ENCODE measurements at places on chromosomes 4 and X.

- DNase-seq, result no peak
Observed at GRCh38 chrX:105463473-105463872, 243.0 kb upstream of the TEX13A start.

DNA sequence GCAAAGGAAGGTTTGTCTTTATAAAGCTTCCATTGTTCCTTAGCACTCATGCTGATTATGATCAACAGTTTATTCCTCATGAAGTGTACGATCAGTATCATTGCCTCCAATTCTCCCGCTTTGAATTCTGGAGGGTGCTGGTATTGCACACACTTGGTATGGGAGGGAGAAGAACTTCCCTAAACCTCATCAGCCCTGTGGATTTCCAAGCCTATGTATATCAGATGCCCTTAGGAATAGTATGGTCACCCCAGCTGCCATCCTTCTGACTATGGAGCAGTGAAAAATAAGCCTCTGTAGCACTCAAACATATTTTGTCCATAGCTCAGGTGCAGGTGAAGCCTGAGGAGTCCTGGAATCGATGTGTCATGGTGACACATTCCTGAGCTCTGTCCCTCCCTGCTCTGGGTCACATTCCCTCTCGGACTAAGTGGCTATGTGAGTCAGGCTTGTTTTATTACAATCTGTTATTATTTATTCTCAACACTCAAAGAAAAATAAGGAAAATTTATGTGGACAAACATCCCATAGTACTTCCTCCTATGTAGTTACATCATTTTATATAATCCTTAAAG, 2.0 kb upstream of the ZDHHC9 start:
- DNase-seq, result no peak

- no peak for DNase-seq
Observed at GRCh38 chr4:2829321-2829932, 14.2 kb upstream of the ADD1 start.

- DNase-seq, result no peak
Observed at GRCh38 chr4:48575964-48576363, 85.9 kb downstream of the ZAR1 start.

GRCh38 chr4:98113012-98113411, 30.3 kb downstream of the STPG2 start:
- DNase-seq, result peak; percentile 8

DNA sequence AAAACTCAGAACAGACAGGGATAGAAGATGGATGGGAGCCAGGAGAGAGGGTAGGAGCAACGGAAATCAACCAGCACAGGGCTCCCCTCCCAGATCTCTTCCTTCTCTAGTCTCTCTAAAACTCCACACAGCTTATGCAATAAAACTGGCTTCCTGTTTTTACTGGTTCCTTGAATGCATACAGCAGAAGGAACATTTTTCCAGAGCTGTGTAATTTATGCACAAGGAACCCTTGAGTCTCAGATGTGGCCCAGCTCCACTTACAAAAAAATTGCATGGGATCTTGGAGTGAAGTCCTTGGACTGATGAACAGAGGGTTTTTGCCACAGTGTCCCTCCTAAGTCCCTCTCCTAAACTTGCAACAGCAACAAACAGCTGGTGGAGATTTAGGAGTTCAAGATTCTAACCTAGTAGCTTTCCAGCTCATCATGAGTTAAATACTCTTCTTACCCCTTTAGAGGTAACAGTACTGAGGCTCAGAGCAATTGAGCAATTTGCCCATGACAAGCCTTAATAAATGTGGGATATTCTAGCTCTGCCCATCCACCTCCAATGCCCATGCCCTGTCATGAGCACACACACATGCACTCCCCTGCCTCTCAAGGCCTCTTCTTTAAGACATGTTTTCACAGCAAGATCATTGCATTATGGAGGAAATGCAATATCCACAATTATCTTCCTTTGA, 18.4 kb upstream of the CC2D2A start:
- DNase-seq, result no peak

GRCh38 chr4:88811904-88812303, 114.3 kb upstream of the NAP1L5 start:
- no peak for DNase-seq

GRCh38 chrX:20361890-20362262, 95.2 kb upstream of the RPS6KA3 start:
- DNase-seq, result no peak

- no peak for DNase-seq
Observed at GRCh38 chr4:9994246-9994847, 26.9 kb downstream of the SLC2A9 start.

- DNase-seq, result no peak
Observed at GRCh38 chr4:103067841-103068547, 8.6 kb downstream of the SLC9B2 start.

- DNase-seq, result no peak
Observed at GRCh38 chr4:56186808-56187523, 200.3 kb downstream of the AASDH start.

- DNase-seq, result no peak
Observed at GRCh38 chr4:7060346-7061150, 7.3 kb downstream of the GRPEL1 start.

DNA sequence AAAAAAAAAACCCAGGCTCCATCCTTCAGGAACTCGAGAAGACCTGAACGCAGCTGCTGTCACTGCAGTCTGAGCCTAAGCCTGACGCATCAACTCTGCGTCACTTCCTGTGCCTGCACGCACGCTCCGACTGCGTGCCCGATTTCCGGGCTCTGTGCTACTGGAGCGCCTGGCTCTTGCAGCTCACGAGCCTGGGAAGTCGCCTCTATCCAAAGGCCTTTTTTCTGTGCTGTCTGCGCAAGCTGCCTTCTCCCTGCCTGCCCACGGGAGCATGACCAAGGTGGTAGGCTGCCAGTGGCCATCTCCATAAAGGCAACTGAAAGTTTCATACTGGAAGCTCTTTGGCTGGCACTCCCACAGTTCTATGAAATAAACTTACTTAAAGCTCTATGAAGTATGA, 9.9 kb upstream of the GASK1B start:
- DNase-seq, result no peak

DNA sequence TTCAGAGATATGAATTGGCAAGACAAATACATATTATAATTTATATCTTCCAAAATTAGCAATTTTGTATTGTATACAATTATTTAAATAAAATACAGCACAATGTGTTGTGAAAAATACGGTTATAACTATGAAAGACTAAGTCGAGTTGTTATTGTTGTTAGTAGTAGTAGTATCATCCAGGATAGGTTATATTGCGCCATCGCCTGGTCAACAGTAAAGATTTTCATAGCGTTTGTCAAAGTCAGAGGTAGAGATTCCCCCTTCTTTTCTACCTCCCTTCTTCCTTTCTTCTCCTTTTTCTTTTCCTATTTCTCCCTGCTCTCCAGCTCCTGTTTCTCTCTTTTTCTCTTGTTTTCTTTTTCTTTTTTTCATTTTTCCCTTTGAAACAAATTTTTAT, 499.1 kb upstream of the EPHA5 start:
- no peak for DNase-seq

DNA sequence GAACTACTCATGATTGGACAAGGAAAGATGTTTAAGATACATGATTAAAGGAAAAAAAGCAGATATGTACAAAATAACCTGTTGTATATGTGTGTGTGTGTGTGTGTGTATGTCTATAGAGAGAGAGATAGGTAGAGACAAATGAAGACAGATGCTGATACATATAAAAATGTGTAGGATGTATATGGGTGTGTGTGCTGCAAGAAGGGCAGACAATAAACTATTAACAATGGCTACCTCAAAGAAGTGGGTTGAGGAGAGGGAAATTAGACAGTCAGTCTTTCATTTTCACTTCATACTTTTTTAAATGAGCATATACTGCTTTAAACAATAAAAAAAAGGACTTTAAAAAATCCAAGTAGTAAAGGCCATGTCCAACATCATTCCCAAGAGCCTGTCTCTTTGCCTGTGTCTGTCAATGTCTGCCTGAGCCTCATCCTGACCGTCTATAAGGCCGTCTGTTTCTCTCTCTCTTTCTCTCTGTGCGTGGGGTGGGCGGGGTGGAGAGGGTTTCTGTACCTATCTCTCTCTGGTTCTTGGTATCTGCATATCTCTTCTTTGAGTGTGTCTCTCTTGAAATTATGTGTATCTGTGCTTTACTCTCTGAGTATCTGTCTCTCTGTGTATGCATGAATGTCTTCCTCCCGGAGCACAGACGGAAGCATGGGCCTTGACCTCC, 62.8 kb downstream of the LRBA start:
- DNase-seq, result no peak

GRCh38 chr4:112381996-112382692, 85.0 kb downstream of the ALPK1 start:
- no peak for DNase-seq

- no peak for DNase-seq
Observed at GRCh38 chr4:152696764-152697261, 17.0 kb upstream of the TMEM154 start.

- no peak for DNase-seq
Observed at GRCh38 chr4:74166135-74166534, 8.2 kb downstream of the MTHFD2L start.

DNA sequence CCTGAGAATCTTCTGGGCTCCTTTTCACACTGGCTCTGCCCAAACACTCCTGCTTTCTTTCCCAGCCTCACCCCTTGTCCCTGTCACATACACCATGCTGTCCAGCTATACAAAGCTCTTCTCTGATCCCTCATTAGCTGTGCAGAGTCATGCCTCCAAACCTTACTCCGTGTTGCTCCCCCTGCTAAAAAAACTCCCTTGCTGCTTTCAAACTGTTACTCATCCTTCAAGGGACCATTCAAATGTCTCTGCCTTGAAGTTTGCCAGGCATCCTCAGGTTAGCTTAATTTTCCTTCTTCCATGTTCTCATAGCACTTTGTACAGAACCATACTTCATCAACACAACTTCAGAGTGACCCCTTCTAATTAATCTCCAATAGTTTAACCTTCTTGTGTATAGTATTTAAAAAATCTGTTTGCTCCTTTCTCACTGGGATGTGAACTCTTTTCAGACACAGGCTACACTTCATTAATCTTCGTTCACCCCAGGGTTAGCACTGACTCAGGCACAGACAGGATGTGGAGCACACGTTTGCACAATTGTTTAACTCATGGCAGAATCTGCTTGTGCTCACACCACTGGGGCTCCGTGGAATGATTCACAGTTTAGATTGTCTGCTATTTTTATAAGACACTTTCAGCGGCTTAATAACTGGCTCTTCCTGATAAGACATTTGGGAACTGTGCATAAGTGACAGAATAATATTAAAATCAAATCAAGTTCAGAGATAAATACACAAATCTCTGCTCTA, 21.4 kb upstream of the SEL1L3 start:
- DNase-seq, result no peak

GRCh38 chrX:51006064-51006463, 95.5 kb downstream of the BMP15 start:
- DNase-seq, result no peak

- no peak for DNase-seq
Observed at GRCh38 chr4:2177443-2178093, 64.4 kb downstream of the HAUS3 start.

DNA sequence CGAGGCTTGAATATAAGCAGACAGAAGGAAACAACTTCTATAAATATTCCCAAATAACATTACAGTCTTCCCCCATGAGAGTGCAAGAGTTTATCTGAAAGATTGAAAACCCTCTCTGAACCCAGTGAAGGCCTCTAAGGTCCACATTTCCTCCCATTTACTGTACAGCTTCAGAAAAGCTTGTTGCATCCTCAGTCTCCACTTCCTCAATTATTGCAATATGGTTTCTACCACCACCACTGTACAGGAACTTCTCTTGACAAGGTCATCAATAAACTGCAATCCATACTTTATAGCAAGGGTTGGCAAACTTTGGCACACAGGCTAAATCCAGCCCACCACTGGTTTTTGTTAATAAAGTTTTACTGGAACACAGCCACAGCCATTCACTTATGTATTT, 239.0 kb downstream of the THOC2 start:
- no peak for DNase-seq

- no peak for DNase-seq
Observed at GRCh38 chr4:76752861-76753501, 145.0 kb downstream of the SOWAHB start.

DNA sequence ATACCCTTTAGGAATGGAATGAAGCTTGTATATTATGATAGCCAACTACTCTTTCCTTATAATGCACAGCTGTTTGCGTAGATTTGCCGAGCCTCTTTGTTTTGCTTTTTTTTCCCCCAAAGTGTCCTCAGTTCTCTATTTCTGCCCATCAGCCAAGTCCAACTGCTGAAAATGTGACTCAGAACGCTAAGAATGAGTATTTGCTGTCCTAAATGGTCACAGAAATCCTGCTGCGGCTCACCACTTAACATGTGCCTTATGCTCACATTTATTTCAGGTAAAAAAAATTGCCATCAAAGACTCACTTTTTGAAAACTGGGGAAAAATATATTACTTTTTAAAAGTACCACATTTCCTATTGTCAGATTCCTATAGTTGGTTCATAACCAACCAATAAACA, 36.9 kb downstream of the GABRA4 start:
- no peak for DNase-seq

GRCh38 chrX:20284992-20285391, 18.3 kb upstream of the RPS6KA3 start:
- no peak for DNase-seq

GRCh38 chr4:6639137-6639680, 1.3 kb upstream of the MRFAP1 start:
- no peak for DNase-seq

GRCh38 chrX:74250574-74250973, 53.4 kb upstream of the ZCCHC13 start:
- no peak for DNase-seq

DNA sequence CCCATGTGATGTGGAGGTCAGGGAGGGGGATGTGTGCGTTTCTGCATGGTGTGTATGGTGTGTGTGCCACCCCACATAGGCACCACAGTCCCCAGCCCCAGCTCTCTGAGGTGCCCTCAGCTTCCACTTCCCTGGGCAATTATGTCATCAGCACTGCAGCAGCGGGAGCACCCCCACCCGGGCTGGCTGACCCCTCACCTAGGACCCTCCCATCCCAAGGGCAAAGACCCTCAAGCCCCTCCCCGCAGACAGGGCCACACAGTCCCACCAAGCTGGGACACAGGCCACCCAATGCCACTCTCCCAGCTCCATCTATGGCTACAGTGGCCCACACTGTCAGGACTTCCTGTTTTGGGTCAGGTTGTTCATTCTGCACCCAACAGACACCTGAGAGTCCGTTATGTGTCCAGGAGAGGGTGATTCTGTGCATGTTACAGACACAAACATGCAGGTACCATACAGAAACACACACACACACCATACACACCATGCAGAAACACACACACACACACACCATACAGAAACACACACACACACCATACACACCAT, 75.2 kb downstream of the JAKMIP1 start:
- no peak for DNase-seq

DNA sequence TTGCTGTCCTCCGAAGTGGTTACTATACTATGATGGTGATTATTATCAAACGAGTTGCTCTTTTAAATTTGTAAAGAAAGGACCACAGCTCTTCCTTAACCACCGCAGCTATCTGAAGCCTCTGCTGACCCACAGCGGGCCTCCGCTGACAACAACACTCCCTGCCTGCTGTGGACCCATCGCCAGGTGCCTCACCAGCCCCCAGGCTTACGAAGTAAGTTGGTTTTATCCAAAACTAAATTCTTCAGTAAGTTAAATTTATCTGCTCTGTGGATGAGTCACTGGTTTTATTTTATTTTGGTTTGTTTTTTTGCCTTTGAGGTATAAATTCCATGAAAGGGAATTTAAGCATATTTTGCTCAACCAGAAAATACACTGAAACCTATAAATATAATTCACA, 54.7 kb downstream of the SLC9A6 start:
- no peak for DNase-seq

GRCh38 chr4:189087971-189088370, 852.7 kb upstream of the FRG1 start:
- no peak for DNase-seq

- no peak for DNase-seq
Observed at GRCh38 chrX:16333453-16333852, 166.2 kb downstream of the MAGEB17 start.

GRCh38 chr4:86894455-86894854, 2.2 kb upstream of the C4orf36 start:
- DNase-seq, result no peak

All from forelimb muscle (tissue), 1 donor.